Breast epithelium (tissue), 4 donors: ENCODE measurements at places on chromosomes 1 and 21.

- H3K27ac ChIP-seq = no peak overlapping the region
- DNase-seq = no peak
- H3K4me3 ChIP-seq = no peak overlapping the region
- H3K36me3 ChIP-seq = no peaks in the 10 kb centered on the region
- H3K27me3 ChIP-seq = no peaks in the 10 kb centered on the region
- H3K4me1 ChIP-seq = no peaks in the 10 kb centered on the region
Measured at GRCh38 chr1:60878323-60878722, 204.0 kb upstream of the NFIA start.

- no peaks in the 10 kb centered on the region for H3K36me3 ChIP-seq
- H3K4me1 ChIP-seq = peaks cover 9% of the 10 kb centered on the region
- no peak overlapping the region for H3K27ac ChIP-seq
- no peak overlapping the region for H3K4me3 ChIP-seq
- no peak for DNase-seq
Measured at GRCh38 chr21:46193829-46194373, 9.6 kb upstream of the SPATC1L start.

DNA sequence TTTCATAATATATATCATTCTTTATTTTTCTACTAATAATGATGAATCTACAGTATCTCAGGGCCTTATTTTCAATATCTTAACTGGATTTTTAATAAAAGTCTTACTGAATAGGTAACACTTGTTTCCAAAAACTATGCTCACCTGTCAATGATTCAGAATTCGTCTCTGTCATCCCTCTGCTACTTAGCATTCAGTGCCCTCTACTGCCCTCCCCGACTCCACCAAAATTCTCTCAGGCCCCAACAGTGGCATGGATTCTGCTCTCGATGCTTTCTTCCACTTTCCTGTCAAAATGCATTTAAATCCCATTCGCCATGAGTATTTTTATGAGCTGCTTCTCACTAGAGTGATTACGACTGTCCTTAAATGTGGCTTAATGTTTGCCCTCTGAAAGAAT lies 10.5 kb upstream of the BACH1 start:
- H3K4me1 ChIP-seq = no peaks in the 10 kb centered on the region
- no peaks in the 10 kb centered on the region for H3K36me3 ChIP-seq
- no peak overlapping the region for H3K4me3 ChIP-seq
- no peak overlapping the region for H3K27ac ChIP-seq

DNA sequence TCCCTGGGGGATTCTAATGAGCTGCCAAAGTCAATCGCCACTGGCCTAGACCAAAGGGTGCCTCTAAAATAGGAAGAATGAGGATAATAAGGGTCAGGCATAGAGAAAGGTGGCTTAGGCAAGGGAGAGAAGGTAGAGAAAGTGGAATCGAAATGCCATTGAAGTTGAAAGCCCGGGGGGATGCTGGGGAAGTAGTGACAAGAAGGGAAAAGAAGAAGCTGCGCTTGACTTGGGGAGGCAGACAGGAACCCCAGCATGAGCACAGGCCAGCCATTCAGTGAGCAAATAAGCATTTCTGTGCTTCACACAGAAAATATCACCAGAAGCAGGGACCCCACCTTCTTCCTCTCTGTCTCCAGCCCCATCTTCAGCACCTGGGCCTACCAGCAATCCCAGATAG lies 1.5 kb downstream of the CD2 start:
- no peaks in the 10 kb centered on the region for H3K27me3 ChIP-seq
- no peak for DNase-seq
- no peak overlapping the region for H3K27ac ChIP-seq
- peak overlapping the region; percentile 29 for H3K4me3 ChIP-seq

GRCh38 chr1:205483372-205483771 lies 21.1 kb upstream of the CDK18 start:
- no peak overlapping the region for H3K4me3 ChIP-seq
- DNase-seq = no peak
- no peak overlapping the region for H3K27ac ChIP-seq
- H3K4me1 ChIP-seq = no peaks in the 10 kb centered on the region
- peaks cover 9% of the 10 kb centered on the region for H3K27me3 ChIP-seq
- no peaks in the 10 kb centered on the region for H3K36me3 ChIP-seq

DNA sequence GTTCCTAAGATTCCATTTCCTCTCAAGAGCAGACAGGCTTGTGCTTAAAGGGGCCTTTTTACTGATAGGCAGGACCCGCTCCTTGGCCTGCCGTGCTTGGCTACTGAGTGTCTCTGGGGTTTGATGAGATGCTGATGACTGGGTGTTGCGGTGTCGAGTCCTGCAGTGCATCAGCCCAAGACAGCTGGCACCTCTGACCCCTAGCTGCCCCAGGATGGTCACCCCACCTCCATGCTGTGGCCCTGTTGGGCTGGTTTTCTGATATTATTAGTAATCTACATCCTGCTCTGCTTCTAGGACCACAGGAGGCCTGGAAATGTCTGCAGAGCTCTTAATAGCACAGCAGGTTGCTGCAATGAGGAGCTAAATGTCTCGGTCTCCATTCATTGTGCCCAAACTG lies 28.7 kb downstream of the LRRC71 start:
- peaks cover 19% of the 10 kb centered on the region for H3K36me3 ChIP-seq
- H3K27me3 ChIP-seq = no peaks in the 10 kb centered on the region
- no peak for DNase-seq
- no peaks in the 10 kb centered on the region for H3K4me1 ChIP-seq
- H3K4me3 ChIP-seq = no peak overlapping the region

- no peak overlapping the region for H3K4me3 ChIP-seq
- no peaks in the 10 kb centered on the region for H3K27me3 ChIP-seq
- H3K4me1 ChIP-seq = no peaks in the 10 kb centered on the region
- no peak for DNase-seq
Measured at GRCh38 chr1:168362991-168363390, 82.3 kb downstream of the TBX19 start.

DNA sequence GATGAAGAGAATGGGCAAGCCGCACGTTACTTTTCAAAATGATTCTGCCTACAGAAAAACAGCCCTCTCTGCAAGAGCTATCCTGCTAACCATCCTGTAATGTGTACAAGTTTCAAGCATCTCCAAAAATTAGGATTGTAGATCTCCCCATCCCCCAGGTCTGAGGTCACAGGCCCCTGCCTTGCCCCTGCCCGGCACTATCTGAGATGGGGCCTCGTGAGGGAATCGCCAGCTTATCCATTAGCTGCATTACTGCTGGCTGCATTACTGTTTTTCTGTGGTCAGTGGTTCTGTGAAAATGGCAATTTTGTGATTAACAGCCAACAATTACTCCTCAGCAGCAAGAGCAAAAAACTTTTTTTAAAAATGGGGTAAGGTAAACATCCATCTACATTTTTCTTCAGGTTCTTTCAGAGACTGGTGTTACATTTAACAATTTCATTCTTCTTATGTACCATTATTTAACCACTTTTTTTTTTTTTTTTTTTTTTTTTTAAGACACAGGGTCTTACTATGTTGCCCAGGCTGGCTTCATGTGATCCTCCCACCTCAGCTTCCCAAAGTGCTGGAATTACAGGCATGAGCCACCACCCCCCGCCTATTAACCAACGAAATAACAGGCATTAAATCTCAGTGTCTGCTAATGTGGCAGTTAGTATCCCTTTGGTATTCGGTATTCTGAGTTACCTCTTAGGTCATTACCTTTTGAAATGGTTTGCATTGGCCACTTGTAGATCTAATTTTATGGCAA lies 83.8 kb downstream of the MRPL37 start:
- DNase-seq = no peak
- no peak overlapping the region for H3K4me3 ChIP-seq
- H3K36me3 ChIP-seq = no peaks in the 10 kb centered on the region
- no peak overlapping the region for H3K27ac ChIP-seq

GRCh38 chr1:11071463-11072215 lies 11.8 kb upstream of the SRM start:
- no peak for DNase-seq
- no peaks in the 10 kb centered on the region for H3K4me1 ChIP-seq
- no peaks in the 10 kb centered on the region for H3K36me3 ChIP-seq
- no peaks in the 10 kb centered on the region for H3K27me3 ChIP-seq
- H3K27ac ChIP-seq = peak overlapping the region; percentile 29
